ENCODE measurements at places on chromosomes 3 and 15.

DNA sequence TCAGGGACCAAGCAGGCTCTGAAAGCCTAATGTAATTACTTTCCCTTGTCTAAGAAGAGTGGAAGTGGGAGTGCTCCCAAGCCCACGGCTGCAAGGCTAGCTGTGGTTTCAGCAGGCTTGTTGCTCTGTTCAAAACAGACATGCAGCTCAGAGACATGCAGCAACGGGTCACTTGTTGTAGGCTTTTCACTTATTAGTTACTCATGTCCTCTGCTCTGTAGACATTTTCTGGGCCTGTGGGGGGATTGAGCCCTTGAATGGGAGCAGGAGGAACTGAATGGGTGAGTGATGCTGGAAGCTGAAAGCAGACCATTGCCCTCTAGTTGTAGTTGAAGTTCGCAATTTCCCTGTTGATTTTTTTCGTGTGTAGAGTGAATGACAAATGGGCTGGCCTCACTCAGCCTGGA lies 261.9 kb upstream of the NR2E3 start:
- no peak for DNase-seq

GRCh38 chr15:87369269-87369668 lies 887.3 kb downstream of the NTRK3 start:
- DNase-seq: no peak

DNA sequence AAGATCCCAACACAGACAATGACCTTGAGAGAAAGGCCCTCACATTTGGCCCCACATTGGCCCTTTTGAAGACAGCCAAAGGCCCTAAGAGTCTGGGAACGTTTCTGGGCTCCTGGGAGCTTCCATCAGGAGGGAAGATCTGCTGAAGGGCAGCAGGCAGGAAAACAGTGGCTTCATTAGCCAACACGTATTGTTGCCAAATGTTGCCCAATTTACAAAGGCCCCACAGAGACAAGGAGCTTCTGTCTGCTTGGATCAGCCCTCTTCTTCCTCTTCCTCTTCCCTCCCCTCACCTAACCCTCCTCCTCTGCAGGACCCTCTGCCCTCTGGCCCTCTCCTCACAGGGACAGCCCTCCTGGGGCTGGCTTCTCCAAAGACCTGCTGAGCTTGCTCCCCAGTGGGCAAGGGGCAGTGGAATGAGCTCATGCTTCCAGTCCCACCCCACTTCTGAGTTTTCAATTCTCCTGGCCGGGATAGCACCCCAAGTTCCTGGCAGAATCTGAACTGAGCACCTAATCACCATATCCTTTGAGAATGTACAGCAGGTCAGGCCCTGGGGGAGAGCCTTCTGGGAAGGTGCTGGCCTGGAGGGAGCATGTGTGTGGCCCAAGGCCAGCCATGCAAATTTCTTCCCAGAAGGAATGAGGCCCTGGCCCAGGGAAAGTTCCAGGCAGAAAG lies 5.1 kb upstream of the LTF start:
- DNase-seq: no peak

- no peak for DNase-seq
Measured at GRCh38 chr3:197519801-197520211, 36.0 kb downstream of the BDH1 start.

- DNase-seq: no peak
Measured at GRCh38 chr15:46670258-46670657, 1035.4 kb downstream of the SQOR start.

DNA sequence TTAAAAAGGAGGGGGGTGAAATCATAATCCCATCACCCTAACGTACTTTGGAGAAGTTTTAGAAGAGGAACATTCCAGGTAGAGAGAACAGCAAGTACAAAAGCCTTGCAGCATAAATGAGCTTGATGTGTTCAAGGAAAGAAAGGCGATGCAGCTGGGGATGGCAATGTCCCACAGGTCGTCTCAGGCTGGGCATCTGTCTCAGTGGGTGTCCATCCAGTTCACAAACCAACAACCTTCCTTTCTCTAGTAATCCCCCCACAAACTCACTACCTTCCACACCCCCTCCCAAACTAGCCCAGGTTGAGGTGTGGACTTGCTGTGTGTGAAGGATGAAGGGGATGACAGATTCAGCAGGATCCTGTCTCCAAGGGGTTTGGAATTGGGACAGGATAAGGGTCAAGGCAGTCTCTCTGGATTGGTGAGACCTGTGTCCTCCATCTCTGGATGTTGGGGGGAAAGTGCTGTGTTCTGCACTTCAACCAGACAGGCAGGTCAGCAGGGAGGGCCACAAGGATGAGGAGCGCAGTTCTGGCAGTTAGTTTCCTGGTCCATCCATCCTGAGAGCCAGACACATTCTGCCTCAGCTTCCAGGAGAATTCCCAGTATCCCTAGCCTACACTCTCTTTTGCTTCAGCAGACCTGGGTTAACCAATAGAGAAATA lies 1.7 kb upstream of the ESYT3 start:
- DNase-seq: no peak
